ENCODE measurements at places on chromosomes 3 and 15.

GRCh38 chr3:151863611-151864010 lies 9.8 kb upstream of the SUCNR1 start:
- DNase-seq = no peak

DNA sequence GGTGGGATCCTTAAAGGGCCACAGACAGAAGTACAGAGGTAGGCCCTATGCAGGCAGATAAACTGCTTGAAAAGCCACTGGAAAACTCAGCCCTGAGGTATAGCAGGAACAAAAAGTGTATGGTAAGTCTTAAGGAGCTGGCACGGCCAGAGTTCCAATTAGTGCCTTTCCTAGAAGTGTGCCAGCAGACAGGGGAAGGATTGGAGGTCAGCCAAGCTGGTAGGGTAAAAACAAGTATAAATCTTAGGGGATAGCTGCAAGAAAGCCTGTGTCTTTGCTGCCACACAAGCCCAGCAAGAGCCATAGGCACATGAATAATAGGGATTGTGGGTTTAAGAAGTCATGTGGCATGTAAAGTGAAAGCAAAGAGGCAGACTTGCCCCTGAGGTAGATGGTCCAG lies 582.5 kb downstream of the PLOD2 start:
- DNase-seq = no peak

- DNase-seq = no peak
These were observed 338.3 kb upstream of the ATP11B start for GRCh38 chr3:182455011-182455410.

- DNase-seq = no peak
These were observed 211.6 kb upstream of the LRRN1 start for GRCh38 chr3:3587647-3587972.

DNA sequence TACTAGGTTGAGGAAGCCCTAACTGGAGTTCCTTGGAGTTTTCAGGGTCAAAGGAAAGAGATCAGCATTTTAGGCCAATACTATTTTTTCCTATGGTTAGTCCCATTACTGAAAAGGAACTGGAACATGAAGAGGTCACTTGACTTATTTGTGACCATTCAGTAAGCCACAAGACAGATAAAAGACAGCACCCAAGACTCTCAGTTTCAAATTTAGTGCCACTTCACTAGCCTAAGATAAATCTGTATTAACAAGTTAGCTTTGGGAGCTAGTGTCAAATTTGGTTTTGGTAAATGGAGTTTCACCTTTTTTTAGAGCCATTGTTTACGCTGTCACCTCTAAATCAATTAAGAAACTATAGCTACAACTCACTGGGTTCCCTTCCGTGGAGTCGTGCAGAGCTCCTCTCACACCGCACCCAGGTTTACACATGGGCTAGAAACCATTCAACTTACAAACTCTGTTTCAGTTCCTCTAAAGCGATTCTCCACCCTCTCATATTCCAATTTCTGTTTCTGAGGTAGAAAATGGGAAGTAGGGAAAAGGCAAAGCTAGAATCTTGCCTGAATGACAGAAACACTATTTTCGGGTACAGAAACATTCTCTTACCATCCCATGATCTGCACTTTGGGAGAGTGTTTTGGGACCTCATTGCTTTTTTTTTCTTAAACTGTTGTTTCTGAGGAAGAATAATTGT lies 14.4 kb downstream of the CCDC32 start:
- no peak for DNase-seq

- no peak for DNase-seq
These were observed 146.9 kb downstream of the BBX start for GRCh38 chr3:107669669-107670068.

DNA sequence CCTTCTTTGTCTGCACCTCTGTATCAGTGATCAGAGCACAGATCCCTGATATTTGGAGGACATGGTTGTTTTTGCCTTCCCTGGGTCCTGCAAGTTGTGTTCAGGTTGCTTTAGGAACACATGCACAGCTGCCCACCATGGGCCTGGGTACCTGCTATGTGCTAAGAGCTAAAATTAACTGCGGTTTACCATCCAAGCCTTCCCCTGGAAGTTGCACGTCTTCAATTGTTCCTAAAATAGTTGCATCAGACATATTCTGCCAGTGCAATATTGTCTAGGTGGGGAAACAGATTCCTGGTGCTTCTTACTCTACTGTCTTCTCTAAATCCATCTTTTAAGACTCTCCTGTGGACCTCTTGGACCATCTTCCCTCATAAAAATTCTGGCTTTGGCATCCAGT lies 80.9 kb downstream of the PDE8A start:
- DNase-seq = no peak

DNA sequence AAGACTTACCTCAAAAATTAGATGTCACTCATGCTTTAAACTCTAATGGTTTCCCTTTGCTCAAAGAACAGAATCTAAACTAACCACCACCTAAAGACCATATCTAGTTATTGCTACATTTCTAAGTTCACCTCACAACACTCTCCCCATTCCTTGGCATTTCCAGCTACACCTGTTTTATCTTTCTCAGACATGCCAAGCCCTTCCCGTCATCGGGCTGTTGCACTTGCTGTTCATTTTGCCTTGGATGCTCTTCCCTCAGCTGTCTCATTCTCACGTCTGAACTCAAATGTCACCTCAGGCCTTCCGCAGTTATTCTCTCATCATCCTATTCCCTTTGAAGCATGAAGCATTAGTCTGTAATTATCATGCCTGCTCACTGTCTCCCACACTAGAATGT lies 1.1 kb upstream of the ACTR8 start:
- no peak for DNase-seq

GRCh38 chr3:195872800-195873199 lies 35.6 kb downstream of the TNK2 start:
- no peak for DNase-seq

GRCh38 chr3:76643623-76644304 lies 396.1 kb upstream of the ROBO2 start:
- DNase-seq = no peak

DNA sequence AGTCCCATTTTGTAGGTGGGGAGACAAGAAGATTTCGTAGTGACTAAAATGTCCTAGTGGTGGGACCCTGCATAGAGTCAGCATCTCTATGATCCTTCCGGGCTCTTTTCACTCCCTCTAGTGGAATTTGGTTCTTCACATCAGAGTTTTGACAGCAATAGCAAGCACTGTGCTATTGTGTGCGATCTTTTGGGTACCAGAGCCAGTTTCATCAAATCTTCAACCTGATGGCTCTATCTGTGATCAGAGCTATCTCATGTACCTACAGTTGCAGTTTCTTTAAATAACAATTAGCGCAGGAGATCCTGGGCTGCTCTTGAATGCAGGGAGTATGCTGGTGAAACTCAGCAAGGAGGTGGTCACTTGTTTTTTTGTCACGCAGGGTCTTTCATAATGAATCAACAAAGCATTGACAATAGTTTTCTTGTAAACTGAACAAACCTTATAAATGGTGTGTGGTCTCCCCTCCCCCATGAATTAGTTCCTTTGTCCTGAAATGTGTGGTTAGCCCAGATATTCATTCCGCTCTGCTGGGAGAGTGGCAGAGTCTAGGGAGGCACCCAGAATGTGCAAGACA lies 257.2 kb upstream of the SOX2 start:
- DNase-seq = no peak

- DNase-seq = no peak
These were observed 71.7 kb upstream of the TTC14 start for GRCh38 chr3:180530276-180530675.

- DNase-seq = peak; percentile 8
These were observed 23.7 kb downstream of the CEP19 start for GRCh38 chr3:196688349-196688748.

- DNase-seq = no peak
These were observed 8.7 kb upstream of the NDUFB4 start for GRCh38 chr3:120587332-120587975.
